ENCODE measurements at places on chromosomes 1 and 21.

- no peak for DNase-seq
Measured at GRCh38 chr21:33949516-33950430, 34.2 kb upstream of the ATP5PO start.

GRCh38 chr1:169906938-169907337, 13.2 kb upstream of the SCYL3 start:
- no peak for DNase-seq

- no peak for DNase-seq
Measured at GRCh38 chr21:15928686-15929425, 199.1 kb downstream of the USP25 start.

DNA sequence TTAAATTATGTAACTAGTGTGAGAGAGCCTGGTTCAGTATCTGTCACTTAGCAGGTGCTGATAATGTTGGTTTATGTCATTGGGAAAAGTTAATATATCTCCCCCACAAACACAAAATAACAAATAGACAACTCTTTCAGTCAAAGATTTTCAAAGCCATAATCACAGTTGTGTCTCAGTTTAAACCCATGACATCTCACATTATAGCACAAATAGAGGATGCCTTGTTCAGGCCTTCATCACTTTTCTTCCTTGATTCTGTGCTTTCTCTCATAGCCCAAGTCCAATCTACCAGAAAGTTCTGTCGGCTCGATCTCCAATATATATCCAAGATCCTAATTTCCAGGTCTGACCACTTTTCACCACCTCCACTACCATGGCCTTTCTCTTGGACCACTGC, 6.2 kb upstream of the EPS15 start:
- no peak for DNase-seq

GRCh38 chr1:9004031-9004699, 22.1 kb downstream of the SLC2A7 start:
- DNase-seq, result no peak

- DNase-seq, result no peak
Measured at GRCh38 chr1:31855038-31855845, 39.4 kb upstream of the SPOCD1 start.

GRCh38 chr1:47745715-47746609, 251.2 kb downstream of the TRABD2B start:
- DNase-seq, result no peak

DNA sequence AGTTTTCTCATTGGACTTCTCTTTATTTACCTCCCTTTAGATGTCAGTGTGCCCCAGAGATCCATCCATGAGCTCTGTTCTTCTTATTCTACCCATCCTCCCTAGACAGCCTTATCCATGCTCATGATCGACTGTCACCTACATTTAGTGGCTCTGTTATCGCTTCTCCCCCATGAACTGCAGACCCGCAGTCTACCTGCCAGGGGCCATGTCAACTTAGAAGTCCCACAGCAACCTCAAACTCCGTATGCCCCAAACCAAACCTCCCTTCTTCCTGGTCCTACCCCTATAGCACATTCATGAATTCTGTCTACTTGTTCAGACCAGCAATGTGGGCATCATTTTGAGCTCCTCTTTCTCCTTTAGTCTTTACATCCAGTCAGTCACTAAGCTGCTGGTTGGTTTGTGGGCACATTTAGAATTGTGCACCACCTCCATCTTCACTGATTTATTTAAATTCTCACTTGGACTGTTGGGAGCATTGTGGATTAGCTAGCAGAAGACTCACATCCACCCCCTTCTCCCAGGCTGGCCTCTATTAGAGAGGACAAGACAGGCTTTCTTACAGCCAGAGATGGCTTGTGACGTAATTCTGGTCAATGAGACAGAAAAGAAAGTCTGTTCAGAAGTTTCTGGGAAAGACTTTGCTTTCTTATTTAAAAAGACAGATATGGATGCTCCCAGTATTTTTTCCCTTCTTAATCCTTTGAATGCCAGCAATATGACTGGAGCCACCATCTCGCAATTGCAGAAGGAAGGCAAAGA, 19.1 kb downstream of the C1orf116 start:
- no peak for DNase-seq

GRCh38 chr1:241229711-241230110, 127.3 kb downstream of the RGS7 start:
- no peak for DNase-seq

- DNase-seq, result no peak
Measured at GRCh38 chr1:6445062-6445763, 20.6 kb downstream of the ESPN start.

DNA sequence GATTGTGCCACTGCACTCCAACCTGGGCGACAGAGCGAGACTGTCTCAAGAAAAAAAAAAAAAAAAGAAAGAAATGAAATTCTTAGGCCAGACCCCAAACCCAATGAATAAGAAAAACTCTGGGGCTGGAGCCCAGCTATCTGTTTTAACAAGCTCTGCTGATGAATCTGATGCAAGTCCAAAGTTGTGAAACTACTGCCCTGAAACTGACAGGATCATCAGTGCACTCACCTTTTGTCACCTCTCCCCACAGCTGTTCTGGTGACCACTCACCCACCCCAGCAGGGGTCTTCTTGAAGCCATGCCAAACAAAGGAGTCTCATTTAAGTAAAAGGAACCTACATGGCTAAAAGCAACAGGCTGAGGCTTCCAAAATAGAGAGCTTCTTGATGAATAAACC, 8.4 kb downstream of the PABPC4 start:
- no peak for DNase-seq

- no peak for DNase-seq
Measured at GRCh38 chr1:77990629-77991204, 11.8 kb upstream of the FUBP1 start.

GRCh38 chr1:158045639-158046038, 52.2 kb downstream of the KIRREL1 start:
- no peak for DNase-seq

GRCh38 chr1:66685670-66686069, 66.6 kb upstream of the DYNLT5 start:
- DNase-seq, result no peak

- DNase-seq, result no peak
Measured at GRCh38 chr1:205715628-205716027, 34.4 kb downstream of the NUCKS1 start.

DNA sequence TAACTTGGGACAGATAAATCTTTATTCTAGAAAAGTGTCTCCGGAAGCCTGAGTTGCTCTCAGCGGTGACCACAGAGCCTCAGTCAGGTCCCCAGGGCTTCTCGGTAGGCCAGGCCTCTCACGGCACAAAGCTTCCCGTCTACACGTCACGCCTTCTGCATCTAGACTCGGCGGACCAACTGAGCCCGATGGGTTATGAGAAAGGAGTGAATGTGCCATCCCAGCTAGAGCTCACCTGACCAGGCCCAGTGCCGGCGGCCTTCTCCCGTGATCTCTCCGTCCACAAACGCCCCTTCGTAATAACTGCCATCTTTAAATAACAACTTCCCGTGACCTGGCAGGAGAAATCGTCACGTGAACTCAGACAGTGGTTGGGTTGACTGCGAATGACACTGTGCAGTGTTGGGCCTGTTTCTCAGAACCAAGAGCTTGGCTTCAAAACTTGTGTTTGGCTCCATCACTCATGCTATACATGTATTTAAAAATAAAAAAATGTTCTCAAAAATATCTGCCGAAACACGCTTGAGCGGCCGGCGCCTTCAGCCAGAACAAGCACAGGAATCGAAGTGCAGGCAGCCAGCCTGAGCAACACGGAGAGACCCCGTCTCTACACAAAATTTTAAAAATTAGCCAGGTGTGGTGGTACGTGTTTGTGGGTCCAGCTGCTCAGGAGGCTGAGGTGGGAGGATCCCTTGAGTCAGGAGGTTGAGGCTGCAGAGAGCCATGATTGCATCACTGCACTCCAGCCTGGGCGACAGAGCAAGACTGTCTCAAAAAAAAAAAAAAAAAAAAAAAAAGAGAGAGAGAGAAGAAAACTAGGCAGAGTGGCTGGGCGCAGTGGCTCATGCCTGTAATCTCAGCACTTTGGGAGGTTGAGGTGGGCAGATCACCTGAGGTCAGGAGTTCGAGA, 3.1 kb downstream of the MORN1 start:
- no peak for DNase-seq

GRCh38 chr1:97806996-97807520, 113.8 kb downstream of the DPYD start:
- DNase-seq, result no peak

GRCh38 chr1:2948751-2949680, 72.3 kb upstream of the ACTRT2 start:
- no peak for DNase-seq

DNA sequence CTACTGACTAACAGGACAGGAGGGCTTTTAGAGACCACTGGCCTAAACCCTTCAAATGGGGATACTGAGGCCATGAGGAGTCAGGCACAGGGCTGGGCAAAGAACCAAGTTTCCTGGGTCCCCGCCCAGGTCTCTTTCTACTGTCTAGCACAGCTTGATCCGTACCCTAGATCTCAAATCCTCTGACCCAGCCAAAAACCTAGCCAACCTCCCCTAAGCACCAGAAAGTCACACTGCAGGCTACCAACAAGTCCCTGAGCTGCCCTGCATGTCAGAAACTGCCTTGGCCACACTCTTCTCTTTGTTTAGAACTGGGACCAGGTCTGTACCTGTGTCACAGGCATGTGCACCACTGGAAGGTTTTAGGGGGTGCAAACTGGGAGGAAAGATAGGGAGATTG, 33.6 kb downstream of the AHDC1 start:
- DNase-seq, result no peak
